ENCODE measurements at places on chromosomes 1 and 21.

DNA sequence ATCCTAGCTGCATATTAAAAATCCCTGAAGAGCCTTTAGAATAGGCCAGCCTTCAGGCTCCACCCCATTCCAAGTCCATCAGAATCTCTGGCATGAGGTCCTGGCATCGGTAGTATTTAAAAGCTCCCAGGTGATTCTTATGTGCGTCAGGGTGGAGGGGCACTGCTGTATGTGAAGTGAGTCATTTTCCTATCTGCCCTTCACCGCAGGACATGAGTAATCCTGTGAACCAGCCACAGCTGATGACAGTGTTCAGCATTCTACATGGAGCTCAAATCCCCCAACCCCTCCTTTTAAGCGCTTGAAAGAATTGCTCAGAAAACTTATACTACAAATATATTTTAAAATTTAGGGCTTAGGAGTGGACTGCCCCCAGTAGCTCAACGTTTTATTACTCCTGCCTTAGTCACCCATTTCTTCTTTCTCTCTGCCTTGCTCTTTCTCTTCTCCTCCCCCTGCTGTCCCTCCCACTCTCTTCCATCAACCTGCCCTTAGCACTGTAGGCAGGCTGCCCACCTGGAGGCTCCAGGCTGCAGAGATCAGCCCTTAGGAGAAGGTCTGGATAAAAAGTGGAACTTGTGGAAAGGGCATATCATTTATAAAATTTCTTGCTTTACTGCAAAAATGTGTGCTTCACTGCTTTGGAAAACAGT lies 73.8 kb upstream of the ZNF281 start:
- no peak for DNase-seq

- DNase-seq, result no peak
Measured at GRCh38 chr1:180040034-180040433, 85.4 kb downstream of the CEP350 start.

GRCh38 chr1:216750031-216750627 lies 26.9 kb upstream of the ESRRG start:
- DNase-seq, result no peak

GRCh38 chr1:172019976-172020375 lies 178.7 kb downstream of the DNM3 start:
- no peak for DNase-seq

- DNase-seq, result no peak
Measured at GRCh38 chr1:248855580-248855979, 3.3 kb downstream of the ZNF692 start.

- no peak for DNase-seq
Measured at GRCh38 chr1:157521056-157521455, 31.3 kb downstream of the FCRL5 start.

GRCh38 chr1:179870870-179871269 lies 6.7 kb downstream of the TOR1AIP2 start:
- DNase-seq, result no peak
